ENCODE measurements at places on chromosomes 7 and 10. TPM values are rescaled to one million over a fixed set of nuclear protein-coding genes. Genes with fewer than 3 reads are reported as not detected.

GRCh38 chr10:81548160-81548559 is 326.8 kb upstream of the NRG3 start:
- no peak overlapping the region for H3K27ac ChIP-seq
- no peak overlapping the region for H3K4me3 ChIP-seq
- DNase-seq = no peak
- H3K27me3 ChIP-seq = no peaks in the 10 kb centered on the region
- H3K4me1 ChIP-seq = no peaks in the 10 kb centered on the region
- no peaks in the 10 kb centered on the region for H3K36me3 ChIP-seq

DNA sequence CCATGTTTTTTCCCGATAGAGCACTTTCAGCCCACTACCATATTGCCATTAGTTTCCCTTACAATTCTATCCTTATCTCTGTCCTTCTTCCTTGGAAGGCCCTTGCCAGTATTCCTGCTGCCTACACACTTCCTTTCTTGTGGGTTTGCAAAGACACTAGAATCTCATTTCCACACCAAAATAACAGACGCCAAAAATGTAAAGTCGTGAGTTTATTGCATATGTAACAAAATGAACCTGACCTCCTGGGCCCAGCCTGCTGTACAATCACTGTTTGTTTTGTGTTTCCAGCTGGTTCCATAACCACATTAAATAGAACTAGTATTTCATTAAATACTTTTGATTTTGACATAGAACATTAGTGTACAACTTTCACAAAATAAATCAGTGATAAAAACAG is 116.7 kb downstream of the SMURF1 start:
- DNase-seq = peak; percentile 79
- H3K4me1 ChIP-seq = peaks cover 24% of the 10 kb centered on the region
- no peaks in the 10 kb centered on the region for H3K27me3 ChIP-seq
- no peak overlapping the region for H3K4me3 ChIP-seq

- no peak overlapping the region for H3K4me3 ChIP-seq
- no peaks in the 10 kb centered on the region for H3K27me3 ChIP-seq
- peak overlapping the region; percentile 62 for H3K27ac ChIP-seq
- H3K36me3 ChIP-seq = peaks cover 46% of the 10 kb centered on the region
- DNase-seq = no peak
- peaks cover 22% of the 10 kb centered on the region for H3K4me1 ChIP-seq
Measured at GRCh38 chr10:126111516-126111915, 215.2 kb downstream of the FANK1 start.

Gene CXCL12
- total RNA-seq = 358 TPM

GRCh38 chr7:50310361-50310760 is 5.8 kb downstream of the IKZF1 start:
- no peak overlapping the region for H3K4me3 ChIP-seq
- DNase-seq = peak; percentile 78
- no peaks in the 10 kb centered on the region for H3K4me1 ChIP-seq

DNA sequence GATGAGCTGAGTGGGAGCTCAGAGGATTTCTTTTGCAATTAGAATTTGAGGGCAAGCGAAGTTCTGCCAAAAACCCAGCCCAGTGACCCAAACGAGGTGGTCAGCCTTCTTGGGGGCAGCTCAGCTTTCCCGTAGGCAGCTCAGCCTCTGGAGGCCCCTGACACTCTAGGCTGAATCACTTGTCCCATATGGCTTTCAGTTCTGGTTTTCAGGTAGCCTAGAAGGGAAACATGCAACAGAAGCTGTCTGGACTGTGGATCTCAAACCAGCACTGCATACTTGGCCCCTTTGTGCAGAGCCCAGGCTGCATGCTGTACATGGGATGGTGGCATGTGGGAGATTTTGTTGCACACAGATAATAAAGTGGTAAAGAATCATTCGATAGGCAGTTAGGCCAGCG is 322.8 kb downstream of the ANKRD30A start:
- H3K4me3 ChIP-seq = no peak overlapping the region
- DNase-seq = no peak
- no peak overlapping the region for H3K27ac ChIP-seq
- H3K4me1 ChIP-seq = no peaks in the 10 kb centered on the region
- H3K36me3 ChIP-seq = no peaks in the 10 kb centered on the region

Gene NRAP
- total RNA-seq = not detected

GRCh38 chr10:78028438-78029268 is 662 bp downstream of the POLR3A start:
- H3K4me3 ChIP-seq = peak overlapping the region; percentile 95
- H3K27me3 ChIP-seq = no peaks in the 10 kb centered on the region
- H3K36me3 ChIP-seq = peaks cover 23% of the 10 kb centered on the region
- H3K27ac ChIP-seq = peak overlapping the region; percentile 86

Gene LIPN
- total RNA-seq = not detected

DNA sequence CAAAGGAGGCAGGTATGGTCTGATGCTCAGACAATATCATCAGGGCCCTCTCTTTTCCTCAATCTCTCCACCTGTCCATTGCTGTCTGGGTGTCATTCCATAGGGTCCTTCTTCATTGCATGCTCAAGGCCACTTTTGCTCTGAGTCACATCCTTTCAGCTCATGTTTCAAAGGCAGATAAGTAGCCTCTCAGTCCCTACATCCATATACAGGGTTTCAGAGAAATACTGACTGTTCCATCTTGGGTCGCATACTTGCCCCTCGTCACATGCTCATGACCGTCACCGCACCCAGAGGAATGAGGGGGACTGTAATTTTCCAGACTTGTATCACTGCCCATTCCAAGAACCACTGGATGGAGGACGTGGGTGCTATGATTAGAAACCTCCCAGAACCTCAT is 93.4 kb downstream of the FAM107B start:
- H3K4me3 ChIP-seq = no peak overlapping the region
- DNase-seq = no peak
- H3K4me1 ChIP-seq = no peaks in the 10 kb centered on the region
- no peak overlapping the region for H3K27ac ChIP-seq
- no peaks in the 10 kb centered on the region for H3K27me3 ChIP-seq

GRCh38 chr10:96216775-96217174 is 54.6 kb downstream of the BLNK start:
- no peaks in the 10 kb centered on the region for H3K36me3 ChIP-seq
- no peak for DNase-seq
- H3K4me1 ChIP-seq = no peaks in the 10 kb centered on the region
- no peaks in the 10 kb centered on the region for H3K27me3 ChIP-seq
- no peak overlapping the region for H3K4me3 ChIP-seq

DNA sequence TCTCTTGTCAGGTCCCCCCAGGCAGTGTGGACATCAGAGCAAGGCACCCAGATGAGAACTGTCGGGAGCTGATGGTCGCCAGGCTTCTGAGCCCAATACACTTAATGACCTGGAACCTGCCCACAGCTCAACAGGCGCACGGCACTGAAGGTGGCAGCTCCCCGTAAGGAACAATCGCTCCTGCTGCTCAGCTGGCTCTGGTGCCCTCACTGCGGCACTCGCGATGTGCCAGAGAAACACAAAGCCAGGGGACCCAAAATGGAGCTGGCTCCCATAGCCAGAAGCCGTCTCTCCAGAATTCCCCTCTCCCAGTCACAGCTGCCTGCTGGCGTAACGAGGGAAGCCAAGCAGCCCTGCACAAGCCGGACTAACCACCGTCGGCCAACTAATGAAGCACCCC is 6.3 kb downstream of the CALN1 start:
- no peak overlapping the region for H3K27ac ChIP-seq
- DNase-seq = no peak
- no peaks in the 10 kb centered on the region for H3K36me3 ChIP-seq
- H3K27me3 ChIP-seq = no peaks in the 10 kb centered on the region
- H3K4me3 ChIP-seq = no peak overlapping the region

Gene SPDYE9
- not detected for total RNA-seq

Gene ATOH7
- not detected for total RNA-seq

- H3K4me3 ChIP-seq = no peak overlapping the region
- peak; percentile 66 for DNase-seq
- no peaks in the 10 kb centered on the region for H3K36me3 ChIP-seq
- no peak overlapping the region for H3K27ac ChIP-seq
Measured at GRCh38 chr10:3263082-3263481, 90.5 kb upstream of the PITRM1 start.

Gene SH2D4B
- total RNA-seq = not detected

Gene PALS2
- 53.3 TPM for total RNA-seq

Data from osteoblast (primary cell).